ENCODE measurements at places on chromosomes 7 and 10.

DNA sequence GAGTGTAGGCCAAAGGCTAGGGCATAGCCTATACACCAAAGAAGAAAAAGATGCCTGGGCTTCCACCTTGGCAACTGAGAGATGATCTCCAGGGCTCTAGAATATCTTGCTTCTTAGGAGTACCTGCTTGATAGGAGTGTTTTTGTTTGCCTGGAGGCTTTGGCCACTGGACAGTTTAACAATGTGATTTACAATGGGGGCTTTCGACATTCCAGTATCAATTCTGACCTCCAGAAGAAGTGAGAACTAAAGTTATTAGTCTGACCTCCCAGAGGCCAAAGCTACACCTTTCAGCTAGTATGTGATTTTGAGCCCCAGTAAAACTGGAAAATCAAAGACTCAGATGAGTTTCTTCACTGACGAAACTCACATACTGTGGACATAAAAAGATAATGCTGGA is 96.1 kb downstream of the JMJD1C start:
- no peak for DNase-seq

- DNase-seq = no peak
Observed at GRCh38 chr7:90709501-90710465, 113.7 kb downstream of the CDK14 start.

GRCh38 chr10:21272643-21273399 is 252.7 kb downstream of the SKIDA1 start:
- no peak for DNase-seq

- DNase-seq = no peak
Observed at GRCh38 chr10:79166312-79166721, 97.6 kb downstream of the ZMIZ1 start.

DNA sequence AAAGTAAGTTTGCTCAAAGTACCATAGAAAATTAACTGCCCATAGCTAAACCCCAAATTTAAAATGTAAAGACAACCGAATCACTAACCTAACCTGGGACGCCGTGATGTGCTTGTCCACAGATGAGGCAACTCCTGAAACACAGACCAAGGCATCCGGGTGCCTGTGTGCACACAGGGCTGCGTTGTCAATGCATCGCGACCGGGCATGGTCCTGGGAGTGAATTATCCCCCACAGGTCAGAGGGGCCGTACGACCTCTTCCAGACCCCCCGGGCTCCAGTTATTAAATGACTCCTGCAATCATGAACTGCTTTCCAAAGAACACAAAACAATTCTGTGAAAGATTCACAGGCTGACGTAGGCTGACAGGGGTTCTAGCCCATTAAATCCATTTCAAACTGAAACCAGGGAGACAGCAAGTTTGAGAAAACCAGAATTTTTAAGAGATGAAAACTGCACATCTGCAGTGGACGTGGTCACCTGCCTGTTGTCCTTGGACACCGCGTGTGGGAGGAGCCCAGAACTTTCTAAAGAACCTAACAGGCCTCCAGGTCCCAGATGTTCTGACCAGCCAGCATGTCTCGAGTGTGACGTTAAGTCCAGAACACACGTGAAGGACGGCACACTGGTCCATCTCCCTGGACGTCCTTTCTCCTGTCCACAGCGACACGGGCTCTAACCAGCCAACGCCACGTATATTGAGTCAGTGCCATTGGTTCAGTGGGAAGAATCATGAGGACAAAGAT is 297.8 kb downstream of the DNAJB6 start:
- no peak for DNase-seq

DNA sequence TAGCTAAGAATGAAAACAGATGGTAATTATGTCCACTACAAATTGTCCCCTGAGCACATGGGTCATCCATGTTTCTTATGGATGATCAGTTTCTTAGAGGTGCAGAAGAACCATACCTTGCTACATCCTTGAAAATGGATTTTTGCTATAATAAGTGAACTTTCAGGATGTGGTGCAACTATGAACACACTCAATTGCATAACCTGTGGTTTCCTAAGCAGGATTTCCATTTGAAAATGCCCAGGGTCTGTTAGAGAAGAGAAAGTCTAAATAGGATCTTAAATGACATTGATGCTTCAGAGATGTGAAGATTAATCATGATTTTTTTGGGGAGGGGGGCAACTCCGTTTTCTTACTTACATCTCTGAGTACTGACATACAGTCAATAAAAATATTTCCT is 39.6 kb upstream of the CACNB2 start:
- DNase-seq = no peak

- DNase-seq = no peak
Observed at GRCh38 chr10:113300201-113300600, 252.7 kb upstream of the HABP2 start.

- DNase-seq = peak; percentile 98
Observed at GRCh38 chr7:68691261-68692216, 906.7 kb upstream of the AUTS2 start.

DNA sequence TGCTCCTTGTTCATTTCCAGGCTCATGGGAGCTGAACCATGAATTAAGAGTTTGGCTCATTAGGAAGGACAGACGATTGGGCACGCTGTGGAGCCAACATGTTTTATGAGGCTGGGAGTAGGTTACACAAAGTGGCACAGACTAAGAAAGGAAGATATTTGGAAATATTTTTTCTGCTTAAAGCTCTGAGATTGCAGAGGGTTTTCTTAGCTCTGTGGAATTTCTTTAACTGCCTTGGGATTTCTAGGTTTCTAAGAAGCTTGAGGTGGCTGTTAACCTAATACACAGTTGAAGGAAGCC is 344.6 kb downstream of the RNLS start:
- no peak for DNase-seq

DNA sequence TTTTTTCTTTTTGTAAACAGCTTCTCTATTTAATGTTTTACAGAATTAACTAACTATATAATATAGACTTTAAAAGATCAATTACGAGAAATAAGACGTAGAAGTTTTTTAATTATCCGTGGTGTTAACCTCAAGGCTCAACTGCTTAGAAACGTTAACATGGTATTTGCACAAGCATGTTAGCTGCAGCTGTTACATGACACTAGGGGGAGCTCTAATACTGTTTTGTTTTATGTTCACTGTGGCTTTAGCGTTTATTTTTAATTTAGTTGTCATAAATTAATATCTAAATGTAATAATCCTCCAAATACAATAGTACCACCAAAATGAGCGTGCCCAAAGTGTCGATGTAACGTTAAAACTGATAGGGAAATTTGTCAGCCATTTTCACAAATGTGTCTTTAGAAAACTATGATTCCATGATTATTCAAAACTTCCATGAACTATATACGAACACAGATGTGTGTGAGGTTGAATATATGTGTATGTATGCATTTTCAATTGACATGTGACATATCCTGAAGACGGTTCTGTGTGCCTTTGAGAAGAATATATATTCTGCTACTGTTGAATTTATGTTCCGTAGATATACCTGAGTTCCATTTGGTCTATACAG is 828.8 kb upstream of the MBL2 start:
- DNase-seq = no peak

DNA sequence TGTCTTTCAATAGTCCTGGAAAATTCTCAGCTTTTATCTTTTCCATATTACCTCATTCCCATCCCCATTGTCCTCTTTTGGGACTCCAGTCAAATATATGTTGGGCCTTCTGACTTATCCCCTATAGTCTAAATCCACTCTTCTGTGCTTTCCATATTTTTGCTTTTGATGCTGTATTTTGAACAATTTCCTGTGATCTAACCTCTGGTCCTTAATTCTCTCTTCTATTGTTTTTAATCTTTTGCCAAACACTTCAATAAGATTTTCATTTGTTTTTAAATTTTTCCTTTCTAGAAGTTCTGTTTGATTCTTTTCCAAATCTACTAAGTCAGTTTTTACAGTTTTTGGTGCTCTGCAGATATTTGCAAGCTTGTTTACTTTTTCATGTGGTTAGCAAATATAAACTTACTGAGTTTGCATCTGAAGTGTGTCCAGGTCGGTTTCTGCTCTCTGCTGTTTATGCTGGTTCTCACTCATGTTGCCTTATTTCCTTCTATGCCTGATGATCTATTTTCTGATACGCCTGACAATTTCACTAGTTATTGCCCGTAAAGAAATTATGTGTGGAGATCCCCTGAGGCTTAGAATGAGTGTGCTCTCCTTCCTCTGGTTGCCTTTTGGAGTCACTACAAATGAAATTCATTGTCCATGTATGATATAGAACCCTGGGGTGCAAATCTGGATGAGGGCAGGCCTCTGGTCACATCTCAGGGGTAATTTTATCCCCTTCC is 110.4 kb downstream of the RBM20 start:
- DNase-seq = no peak

DNA sequence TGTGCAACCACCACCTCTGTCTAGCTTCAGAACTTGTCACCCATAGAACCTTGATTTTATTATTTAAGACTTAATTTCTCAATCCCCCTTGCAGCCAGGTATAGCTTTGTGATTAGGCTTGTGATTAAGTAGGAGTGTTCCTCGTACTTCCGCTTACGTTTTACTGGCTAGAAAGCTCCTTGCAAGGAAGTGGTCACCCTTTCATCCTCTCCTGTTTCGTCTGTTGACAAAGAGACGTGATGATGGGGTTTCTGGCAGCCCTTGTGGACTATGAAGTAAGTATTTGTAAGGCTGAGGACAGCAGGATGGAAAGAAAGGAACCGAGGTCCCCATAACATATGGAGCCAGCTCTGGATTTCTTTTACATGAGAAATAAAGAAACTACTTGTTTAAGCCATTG is 86.5 kb upstream of the KDM7A start:
- DNase-seq = no peak

- DNase-seq = peak; percentile 97
Observed at GRCh38 chr10:25493122-25493893, 318.5 kb downstream of the GPR158 start.

DNA sequence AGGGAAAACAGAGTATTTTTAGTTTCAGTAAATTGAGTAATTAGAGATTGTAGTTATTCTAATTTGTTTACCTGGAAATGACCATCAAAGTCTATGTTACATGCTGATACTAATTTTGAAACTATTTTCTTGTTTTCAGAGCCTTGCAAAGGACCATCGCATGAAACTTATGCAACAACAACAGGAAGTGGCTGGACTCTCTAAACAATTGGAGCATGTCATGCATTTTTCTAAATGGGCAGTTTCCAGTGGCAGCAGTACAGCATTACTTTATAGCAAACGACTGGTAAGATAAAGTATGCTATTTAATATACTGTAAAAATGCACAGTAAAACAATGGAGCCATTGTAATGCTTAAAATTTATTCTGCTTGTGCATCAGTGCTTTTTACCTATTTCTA is 78.5 kb downstream of the TRIM24 start:
- DNase-seq = no peak

- no peak for DNase-seq
Observed at GRCh38 chr10:79447911-79448731, 2.7 kb upstream of the ZCCHC24 start.

GRCh38 chr7:929311-929711 is 25.2 kb downstream of the ADAP1 start:
- no peak for DNase-seq

GRCh38 chr7:95531605-95532219 is 46.0 kb downstream of the ASB4 start:
- DNase-seq = no peak

GRCh38 chr10:114626841-114627240 is 31.2 kb downstream of the ABLIM1 start:
- no peak for DNase-seq

DNA sequence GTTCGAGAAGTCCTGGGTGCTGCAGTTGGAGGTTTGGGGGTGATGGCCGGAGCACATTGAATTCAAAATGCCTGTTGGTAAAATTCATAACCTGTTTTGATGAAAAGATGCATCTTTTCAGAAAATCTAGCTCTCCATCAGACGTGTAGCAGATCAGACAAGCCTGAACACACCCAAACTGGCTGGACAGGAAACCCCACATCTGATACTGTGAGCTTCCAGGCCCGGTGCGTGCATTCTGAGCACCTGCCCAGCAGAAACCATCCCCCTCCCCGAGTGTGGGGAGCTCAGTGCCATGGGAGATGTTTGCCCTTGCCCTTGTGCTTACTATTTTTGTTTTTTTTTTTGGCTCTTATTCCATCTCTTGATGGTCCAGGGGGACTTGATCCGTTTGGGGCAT is 417.1 kb downstream of the TCERG1L start:
- DNase-seq = no peak

DNA sequence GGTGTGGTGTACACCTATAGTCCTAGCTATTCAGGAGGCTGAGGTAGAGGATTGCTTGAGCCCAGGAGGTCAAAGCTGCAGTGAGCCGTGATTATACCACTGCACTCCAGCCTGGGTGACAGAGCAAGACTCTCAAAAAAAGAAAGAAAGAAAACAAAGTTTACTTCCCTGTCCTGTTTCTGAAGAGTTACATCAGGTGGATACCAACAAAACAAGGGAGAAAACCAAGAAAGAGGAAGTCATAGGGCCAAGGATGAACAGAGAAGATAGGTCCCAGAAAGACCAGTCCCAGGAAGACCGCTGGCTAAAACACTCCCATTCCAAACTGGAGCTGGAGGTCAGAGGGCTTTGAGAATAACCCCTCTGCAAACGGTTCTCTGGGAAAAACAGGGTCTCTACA is 13.5 kb downstream of the MACROH2A2 start:
- no peak for DNase-seq

- no peak for DNase-seq
Observed at GRCh38 chr10:62620491-62620890, 184.0 kb upstream of the ADO start.

- no peak for DNase-seq
Observed at GRCh38 chr7:117837841-117838240, 35.4 kb downstream of the CTTNBP2 start.

DNA sequence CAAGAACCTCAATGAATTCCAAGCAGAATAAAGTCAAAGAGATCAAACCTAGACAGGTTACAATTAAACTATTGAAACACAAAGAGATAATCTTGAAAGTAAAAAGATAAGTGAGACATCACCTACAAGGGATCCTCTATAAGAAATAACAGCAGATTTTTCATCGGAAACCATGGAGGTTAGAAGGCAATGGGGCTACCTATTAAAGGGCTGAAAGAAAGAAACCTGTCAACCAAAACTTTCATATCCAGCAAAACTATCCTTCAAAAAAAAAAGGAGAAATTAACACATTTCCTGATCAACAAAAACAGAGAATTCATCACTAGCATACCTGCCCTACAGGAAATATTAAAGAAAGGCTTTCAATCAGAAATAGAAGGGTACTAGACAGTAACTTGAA is 244.9 kb downstream of the ARHGAP12 start:
- peak; percentile 12 for DNase-seq

GRCh38 chr10:84933402-84933801 is 605.0 kb downstream of the CCSER2 start:
- no peak for DNase-seq

GRCh38 chr10:30247704-30248103 is 101.4 kb downstream of the MTPAP start:
- no peak for DNase-seq

GRCh38 chr7:150891740-150892139 is 39.4 kb downstream of the AOC1 start:
- no peak for DNase-seq

DNA sequence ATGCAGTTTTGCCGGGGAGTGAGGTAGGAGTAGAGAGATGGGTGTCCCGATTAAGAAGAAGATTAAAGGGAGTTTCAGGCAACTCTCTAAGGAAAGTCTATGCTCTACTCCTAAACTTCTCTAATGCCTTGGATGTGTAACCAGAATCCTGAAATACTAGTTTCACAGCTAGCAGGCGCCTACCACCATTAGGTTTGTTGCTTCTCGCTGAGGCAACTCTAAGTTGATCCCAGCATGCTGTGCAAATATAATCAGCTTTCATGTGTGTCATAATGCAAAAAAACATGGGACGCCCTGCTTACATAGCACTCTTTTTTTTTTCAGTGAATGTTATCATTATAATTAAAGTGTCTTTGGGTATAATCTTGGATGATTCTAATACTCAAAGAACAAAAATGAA is 50.4 kb upstream of the FAM3C start:
- no peak for DNase-seq
